ENCODE measurements at places on chromosomes 6 and 20. TPM values are rescaled to one million over a fixed set of nuclear protein-coding genes. Genes with fewer than 3 reads are reported as not detected.

The TSBP1 gene
- not detected for total RNA-seq

The THBS2 gene
- total RNA-seq: 7.5 TPM

GRCh38 chr20:14441201-14441600 lies 103.8 kb upstream of the FLRT3 start:
- no peak for DNase-seq
- no peak overlapping the region for H3K4me3 ChIP-seq
- H3K27ac ChIP-seq: no peak overlapping the region
- H3K36me3 ChIP-seq: no peaks in the 10 kb centered on the region

GRCh38 chr6:16730738-16731477 lies 30.4 kb downstream of the ATXN1 start:
- no peak for DNase-seq
- H3K36me3 ChIP-seq: no peaks in the 10 kb centered on the region
- no peaks in the 10 kb centered on the region for H3K27me3 ChIP-seq
- peaks cover 28% of the 10 kb centered on the region for H3K4me1 ChIP-seq
- H3K4me3 ChIP-seq: no peak overlapping the region

GRCh38 chr6:134097114-134097707 lies 44.8 kb upstream of the SLC2A12 start:
- H3K27me3 ChIP-seq: no peaks in the 10 kb centered on the region
- no peak overlapping the region for H3K27ac ChIP-seq
- peak; percentile 69 for DNase-seq
- H3K36me3 ChIP-seq: no peaks in the 10 kb centered on the region
- no peak overlapping the region for H3K4me3 ChIP-seq

GRCh38 chr6:156804402-156804801 lies 27.2 kb downstream of the ARID1B start:
- DNase-seq: no peak
- H3K27ac ChIP-seq: no peak overlapping the region
- H3K4me3 ChIP-seq: no peak overlapping the region
- H3K36me3 ChIP-seq: no peaks in the 10 kb centered on the region

DNA sequence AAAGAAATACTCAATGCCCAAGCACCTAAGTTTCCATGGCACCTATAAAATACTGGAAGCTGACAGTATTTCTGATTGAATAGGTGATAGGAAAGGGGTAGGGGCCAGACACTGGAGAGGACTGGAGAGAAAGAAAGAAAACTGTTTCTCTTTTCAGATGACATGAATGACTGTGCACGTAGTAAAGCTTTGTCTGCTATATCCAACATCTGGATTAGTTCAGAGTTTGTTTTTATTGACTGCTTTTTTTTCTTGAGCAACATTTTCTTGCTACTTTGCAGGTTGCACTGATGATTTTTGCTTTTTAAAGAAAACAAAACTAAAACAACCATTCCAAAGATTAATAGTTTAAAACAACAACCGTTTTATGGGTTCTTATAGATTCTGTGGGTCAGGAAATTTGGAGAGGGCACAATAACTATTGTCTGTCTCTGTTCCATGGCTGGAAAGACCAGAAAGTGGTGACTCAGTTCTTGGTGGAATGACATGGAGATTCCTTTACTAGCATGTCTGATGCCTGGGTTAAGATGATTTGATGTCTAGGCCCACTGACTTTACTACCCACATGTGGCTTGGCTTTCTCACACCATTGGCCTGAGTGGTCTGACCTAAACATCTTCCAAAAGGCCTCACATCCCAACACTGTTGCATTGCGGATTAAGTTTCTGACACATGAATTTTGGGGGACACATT lies 12.2 kb upstream of the LRP11 start:
- no peak overlapping the region for H3K27ac ChIP-seq
- no peak for DNase-seq
- H3K36me3 ChIP-seq: no peaks in the 10 kb centered on the region
- H3K4me3 ChIP-seq: no peak overlapping the region
- H3K27me3 ChIP-seq: no peaks in the 10 kb centered on the region

DNA sequence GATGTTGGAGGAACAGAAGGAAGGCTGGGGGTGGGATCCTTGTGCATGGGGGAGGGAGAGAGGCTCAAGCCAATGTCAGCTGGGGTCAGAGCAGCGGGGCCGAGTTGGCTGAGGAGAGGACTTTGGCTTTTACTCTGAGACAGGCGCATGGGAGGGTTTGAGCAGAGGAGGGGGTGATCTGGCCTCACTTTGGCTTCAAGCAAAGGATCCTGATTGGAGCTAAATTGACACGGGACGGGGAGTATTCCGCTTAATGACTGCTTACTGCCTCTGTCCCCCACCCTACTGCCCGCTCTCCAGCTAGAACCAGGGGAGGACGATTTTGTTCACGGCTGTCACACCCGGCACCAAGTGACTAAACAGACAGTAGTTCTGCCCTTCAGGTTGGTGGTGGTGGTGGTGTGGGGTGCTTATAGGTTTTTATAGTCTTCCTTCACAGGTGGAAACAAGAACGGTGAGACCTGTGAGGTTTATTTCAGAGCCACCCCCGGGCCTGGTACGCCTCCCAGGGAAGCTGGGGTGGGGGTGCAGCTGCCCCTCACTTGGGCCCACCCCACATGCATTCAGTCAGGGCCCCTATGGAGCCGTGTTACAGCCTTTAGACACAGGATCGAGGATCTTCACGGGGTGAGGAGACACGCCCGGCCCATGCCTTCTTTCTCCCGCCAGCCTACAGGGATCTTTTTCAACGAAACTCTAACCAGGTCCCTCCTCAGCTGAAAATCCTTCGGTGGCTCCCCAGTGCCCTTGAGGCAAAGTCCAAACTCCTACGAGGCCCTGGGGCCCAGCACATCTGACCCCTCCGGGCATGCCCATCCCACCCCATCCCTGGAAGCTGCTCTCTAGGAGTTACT lies 1.3 kb upstream of the SNAI1 start:
- no peaks in the 10 kb centered on the region for H3K36me3 ChIP-seq
- no peak overlapping the region for H3K4me3 ChIP-seq
- no peak overlapping the region for H3K27ac ChIP-seq
- no peak for DNase-seq

DNA sequence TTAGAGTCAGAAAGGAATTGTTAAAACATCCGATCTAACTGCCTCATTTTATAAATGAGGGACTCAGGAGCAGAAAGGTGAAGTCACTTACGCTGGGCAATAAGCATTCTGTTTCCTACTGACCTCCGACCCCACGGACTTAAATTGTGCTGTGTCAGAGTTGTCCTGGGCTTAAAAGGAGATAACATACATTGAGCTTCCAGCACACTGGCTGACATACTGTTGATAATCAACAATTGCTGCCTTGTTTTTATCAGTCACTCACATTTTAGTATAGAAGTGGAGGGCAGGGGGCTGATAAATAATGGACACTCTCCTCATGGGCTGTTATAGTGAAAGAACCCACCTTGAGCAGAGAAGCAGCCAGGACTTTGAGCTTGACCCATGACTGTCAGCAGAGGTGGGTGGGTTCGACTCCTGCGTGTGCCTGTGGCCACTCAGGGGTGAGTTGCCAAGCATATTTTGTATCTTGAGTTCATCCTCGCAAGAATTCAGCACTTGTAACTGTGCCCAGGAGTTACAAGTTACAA lies 166.5 kb upstream of the JARID2 start:
- no peaks in the 10 kb centered on the region for H3K27me3 ChIP-seq
- H3K27ac ChIP-seq: no peak overlapping the region
- H3K4me1 ChIP-seq: no peaks in the 10 kb centered on the region
- peak; percentile 49 for DNase-seq

DNA sequence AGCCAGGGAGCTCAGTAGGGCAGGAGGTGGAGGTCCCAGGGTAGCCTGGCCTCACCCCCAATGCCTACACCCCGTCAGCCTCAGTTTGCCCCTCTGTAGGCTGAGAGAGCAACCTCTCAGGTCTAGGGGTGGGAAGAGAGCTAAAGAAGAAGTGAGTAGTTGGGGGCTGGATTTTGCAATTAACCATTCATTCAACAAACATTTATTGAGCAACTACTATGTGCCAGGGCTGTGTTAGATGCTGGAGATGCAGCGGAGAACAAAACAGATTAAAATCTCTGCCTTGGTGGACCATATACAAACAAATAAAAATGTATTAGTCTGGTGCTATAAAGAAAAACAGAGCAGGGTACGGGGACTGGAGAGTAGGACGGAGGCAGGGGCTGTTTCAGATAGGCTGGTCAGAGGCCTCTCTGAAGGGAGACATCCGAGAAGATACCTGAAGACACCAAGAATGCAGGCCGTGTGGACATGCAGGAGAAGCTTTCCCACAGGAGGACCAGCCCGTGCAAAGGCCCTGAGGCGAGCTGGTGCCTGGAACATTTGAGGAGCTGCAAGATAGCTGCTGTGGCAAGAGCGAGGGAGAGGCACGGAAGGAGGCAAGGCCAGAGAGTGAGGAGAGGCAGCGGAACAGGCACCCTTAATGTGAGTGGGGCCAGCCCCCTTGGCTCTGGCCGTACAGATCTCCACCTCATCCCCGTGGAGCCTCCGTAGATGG lies 60.3 kb downstream of the GRM4 start:
- no peak overlapping the region for H3K27ac ChIP-seq
- no peaks in the 10 kb centered on the region for H3K27me3 ChIP-seq
- H3K36me3 ChIP-seq: no peaks in the 10 kb centered on the region
- no peak for DNase-seq

DNA sequence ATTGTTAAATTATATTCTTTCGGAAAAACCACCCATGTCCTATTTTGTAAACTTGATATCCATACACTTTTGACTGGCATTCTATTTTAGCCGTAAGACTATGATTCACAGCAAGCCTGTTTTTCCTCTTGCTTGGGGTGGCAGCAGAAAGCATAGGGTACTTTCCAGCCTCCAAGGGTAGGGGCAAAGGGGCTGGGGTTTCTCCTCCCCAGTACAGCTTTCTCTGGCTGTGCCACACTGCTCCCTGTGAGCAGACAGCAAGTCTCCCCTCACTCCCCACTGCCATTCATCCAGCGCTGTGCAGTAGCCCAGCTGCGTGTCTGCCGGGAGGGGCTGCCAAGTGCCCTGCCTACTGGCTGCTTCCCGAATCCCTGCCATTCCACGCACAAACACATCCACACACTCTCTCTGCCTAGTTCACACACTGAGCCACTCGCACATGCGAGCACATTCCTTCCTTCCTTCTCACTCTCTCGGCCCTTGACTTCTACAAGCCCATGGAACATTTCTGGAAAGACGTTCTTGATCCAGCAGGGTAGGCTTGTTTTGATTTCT lies 2.1 kb upstream of the ESR1 start:
- no peaks in the 10 kb centered on the region for H3K36me3 ChIP-seq
- peaks cover 20% of the 10 kb centered on the region for H3K4me1 ChIP-seq
- DNase-seq: no peak

GRCh38 chr6:139981768-139982181 lies 607.3 kb upstream of the CITED2 start:
- H3K27me3 ChIP-seq: no peaks in the 10 kb centered on the region
- no peak overlapping the region for H3K27ac ChIP-seq
- H3K4me3 ChIP-seq: no peak overlapping the region

GRCh38 chr6:129416337-129416990 lies 293.5 kb downstream of the ARHGAP18 start:
- no peaks in the 10 kb centered on the region for H3K27me3 ChIP-seq
- no peak overlapping the region for H3K4me3 ChIP-seq
- no peaks in the 10 kb centered on the region for H3K4me1 ChIP-seq
- no peak overlapping the region for H3K27ac ChIP-seq

GRCh38 chr6:43932259-43933147 lies 162.5 kb downstream of the VEGFA start:
- no peak overlapping the region for H3K27ac ChIP-seq
- no peaks in the 10 kb centered on the region for H3K36me3 ChIP-seq
- DNase-seq: no peak
- peaks cover 6% of the 10 kb centered on the region for H3K4me1 ChIP-seq
- no peaks in the 10 kb centered on the region for H3K27me3 ChIP-seq
- no peak overlapping the region for H3K4me3 ChIP-seq

DNA sequence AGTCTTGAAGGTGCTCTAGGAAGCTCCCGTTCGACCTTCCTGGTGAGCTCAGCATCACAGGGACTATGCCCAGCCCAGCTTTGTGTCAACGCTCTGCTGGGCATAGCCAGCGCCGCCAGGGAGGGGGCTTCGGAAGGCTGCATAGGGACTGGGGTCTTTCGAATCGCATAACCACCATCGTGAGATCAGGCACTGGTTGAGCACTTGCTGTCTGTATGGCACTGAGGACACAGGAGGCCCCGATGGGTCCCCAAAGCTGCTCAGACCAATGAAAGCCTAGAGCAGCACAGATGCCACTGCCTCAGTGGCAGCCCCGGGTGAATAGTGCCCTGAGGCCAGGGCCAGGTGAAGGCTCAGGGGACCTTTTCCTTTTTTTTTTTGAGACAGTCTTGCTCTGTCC lies 96.7 kb downstream of the TAF4 start:
- H3K4me1 ChIP-seq: no peaks in the 10 kb centered on the region
- no peak overlapping the region for H3K27ac ChIP-seq
- no peak overlapping the region for H3K4me3 ChIP-seq

DNA sequence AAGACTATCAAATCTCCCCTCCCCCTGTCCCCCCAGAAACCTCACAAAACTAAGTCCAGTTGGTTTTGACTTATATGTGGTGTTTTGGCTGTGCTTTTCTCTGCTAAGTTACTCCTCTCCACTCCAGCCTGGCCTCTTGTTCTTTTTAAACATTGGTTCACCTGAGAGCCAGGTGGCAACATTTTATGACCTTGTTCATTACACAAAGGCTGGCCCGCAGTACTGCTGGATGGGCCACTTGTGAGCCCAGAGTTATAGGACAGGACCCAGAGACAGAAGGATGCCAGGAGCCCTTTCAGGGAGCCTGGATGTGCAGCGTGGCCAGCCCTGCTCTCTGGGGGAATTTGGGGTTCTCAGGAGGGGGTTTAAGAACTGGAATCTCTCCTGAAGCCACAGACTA lies 90.0 kb downstream of the RAMACL start:
- no peaks in the 10 kb centered on the region for H3K36me3 ChIP-seq
- no peak overlapping the region for H3K27ac ChIP-seq
- no peaks in the 10 kb centered on the region for H3K27me3 ChIP-seq
- DNase-seq: no peak
- H3K4me3 ChIP-seq: no peak overlapping the region
- H3K4me1 ChIP-seq: no peaks in the 10 kb centered on the region

DNA sequence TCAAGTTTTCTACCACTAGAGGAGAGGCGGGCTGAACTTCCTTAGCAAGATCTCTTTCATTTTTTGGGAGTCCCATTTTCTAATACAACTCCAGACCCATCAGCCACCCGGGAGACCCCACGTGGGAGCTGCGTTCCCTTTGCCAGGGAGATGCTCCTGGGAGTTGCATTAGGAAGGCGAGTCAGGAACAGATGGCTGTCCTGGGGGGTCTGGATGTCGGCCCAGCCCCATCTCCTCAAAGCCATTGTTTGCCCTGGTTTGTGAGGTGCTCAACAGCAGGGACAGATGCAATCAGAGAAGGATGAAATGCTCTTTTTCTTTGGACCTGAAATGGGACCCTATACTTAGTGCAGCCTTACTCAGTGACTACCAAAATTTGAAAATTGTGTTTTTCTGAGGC lies 39.4 kb downstream of the CARMIL1 start:
- no peaks in the 10 kb centered on the region for H3K4me1 ChIP-seq
- H3K27me3 ChIP-seq: no peaks in the 10 kb centered on the region
- H3K36me3 ChIP-seq: no peaks in the 10 kb centered on the region

GRCh38 chr20:63782051-63782471 lies 42.5 kb downstream of the SLC2A4RG start:
- no peaks in the 10 kb centered on the region for H3K4me1 ChIP-seq
- no peak overlapping the region for H3K4me3 ChIP-seq
- no peaks in the 10 kb centered on the region for H3K36me3 ChIP-seq
- no peaks in the 10 kb centered on the region for H3K27me3 ChIP-seq
